ENCODE measurements at places on chromosomes 3 and 15.

DNA sequence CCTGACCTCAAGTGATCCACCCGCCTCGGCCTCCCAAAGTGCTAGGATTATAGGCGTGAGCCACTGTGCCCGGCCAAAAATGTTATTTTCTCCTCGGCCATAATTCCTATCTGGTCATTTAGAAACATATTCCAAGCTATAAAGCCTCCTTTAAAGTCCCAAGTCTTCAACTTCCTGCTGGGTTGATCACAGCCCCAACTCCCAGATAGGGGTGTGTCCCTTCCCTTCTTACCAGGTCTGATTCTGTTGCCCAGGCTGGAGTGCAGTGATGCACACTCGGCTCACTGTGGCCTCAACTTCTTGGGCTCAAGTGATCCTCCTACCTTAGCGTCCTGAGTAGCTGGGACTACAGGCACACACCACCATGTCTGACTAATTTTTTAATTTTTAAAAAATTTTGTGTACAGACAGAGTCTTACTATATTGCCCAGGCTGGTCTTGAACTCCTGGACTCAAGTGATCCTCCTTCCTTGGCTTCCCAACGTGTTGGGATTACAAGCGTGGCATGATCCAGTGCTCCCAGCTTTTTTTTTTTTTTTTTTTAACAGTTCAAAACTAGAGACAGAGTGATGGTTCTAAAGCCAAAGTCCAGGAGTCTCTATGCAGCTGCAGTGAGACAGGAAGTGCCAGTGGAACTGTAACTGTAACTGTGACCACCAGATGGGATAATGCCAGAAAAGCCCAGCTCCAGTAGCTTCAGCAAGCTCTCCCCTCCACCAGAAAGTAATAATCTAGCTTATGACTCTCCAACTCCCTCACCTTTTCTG lies 8.2 kb upstream of the PRKAR2A start:
- no peak for DNase-seq

- DNase-seq, result no peak
Measured at GRCh38 chr3:148126956-148127355, 570.7 kb upstream of the AGTR1 start.

DNA sequence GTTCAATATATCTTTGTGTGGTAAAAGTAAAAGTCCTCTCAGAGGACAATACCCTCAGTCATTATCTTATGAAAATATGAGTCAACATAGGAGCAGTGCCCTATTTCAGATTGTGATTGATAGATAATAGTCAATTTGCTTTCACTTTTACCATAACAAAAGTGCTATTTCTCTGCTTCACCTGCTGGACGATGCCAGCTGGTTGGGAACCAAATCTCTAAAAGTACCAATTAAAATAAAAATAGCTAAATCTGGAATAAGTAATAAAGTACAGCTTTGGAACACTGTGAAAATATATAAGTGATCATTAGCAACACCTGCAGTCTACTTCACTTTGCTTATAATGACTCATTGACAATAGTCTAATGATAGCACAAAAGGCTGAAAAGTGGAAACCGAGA lies 390.3 kb upstream of the AGTR1 start:
- DNase-seq, result no peak

GRCh38 chr15:100790786-100791265 lies 88.8 kb upstream of the ALDH1A3 start:
- DNase-seq, result no peak

- DNase-seq, result no peak
Measured at GRCh38 chr3:40307176-40307575, 2.3 kb upstream of the EIF1B start.

GRCh38 chr15:66617137-66618090 lies 51.6 kb upstream of the LCTL start:
- no peak for DNase-seq

DNA sequence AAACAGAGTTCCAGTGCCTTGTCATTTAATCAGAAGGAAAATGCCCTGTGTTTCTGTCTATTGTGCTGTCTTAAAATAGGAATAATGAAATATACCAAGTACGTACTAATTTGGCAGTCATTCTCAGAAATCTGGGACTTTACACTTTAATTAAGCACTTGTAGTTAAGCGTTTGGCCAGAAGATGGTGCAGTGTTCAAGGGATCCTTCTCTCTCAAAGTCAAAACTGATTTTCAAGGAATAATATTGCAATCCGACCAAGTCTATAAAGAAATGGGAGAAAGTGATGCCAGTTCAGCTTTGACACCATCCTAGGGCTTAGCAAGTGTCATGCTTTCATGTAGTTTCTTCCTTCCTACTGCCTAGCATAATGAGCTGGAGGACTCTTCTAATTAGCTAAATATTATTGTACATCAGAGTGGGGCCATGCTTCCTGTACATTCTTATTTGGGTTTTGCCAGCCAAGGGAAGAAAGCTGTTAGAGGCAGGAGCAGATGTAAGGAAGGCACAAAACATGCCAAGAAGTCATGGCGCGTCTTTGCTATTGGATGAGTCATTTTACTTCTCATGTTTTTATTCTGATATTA lies 64.8 kb downstream of the SAMMSON start:
- no peak for DNase-seq

GRCh38 chr3:154176036-154176435 lies 54.8 kb downstream of the ARHGEF26 start:
- DNase-seq, result no peak

DNA sequence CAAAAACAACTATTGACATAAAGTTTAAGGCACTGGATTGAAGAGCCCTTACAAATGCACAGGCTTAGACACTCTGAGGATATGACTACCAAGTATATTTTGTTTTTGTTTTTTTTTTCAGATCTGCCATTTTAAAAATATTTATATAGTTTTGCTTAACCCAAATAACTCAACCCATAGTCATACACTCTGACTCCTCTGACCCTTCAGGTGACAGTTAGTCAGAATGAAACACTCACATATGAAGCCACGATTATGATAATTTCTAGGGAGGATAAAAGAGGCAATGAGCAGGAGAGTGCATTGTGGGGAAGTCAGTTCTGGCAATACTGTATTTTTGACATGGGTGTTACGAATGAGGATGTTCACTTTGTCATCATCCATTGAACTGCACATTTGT lies 774.7 kb downstream of the MECOM start:
- DNase-seq, result no peak

DNA sequence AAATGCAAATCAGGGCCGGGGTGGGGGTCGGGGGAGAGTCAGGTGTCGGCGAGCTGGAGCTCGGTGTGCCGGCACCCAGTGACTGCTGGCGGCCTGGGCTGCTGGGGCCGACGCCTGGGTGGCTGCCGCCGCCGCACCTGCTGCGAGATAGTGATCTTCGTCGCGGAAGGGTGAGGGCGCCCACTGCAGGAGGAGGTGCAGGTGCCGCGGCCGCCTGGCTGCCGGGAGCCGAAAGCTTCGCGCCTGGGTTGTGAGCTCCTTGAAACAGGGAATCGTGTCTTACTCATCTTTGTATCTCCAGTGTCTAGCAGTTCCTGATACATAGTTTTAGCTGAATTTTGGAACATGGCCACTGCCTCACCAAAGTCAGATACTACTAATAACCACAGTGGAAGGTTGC lies 64.0 kb upstream of the CPOX start:
- no peak for DNase-seq

DNA sequence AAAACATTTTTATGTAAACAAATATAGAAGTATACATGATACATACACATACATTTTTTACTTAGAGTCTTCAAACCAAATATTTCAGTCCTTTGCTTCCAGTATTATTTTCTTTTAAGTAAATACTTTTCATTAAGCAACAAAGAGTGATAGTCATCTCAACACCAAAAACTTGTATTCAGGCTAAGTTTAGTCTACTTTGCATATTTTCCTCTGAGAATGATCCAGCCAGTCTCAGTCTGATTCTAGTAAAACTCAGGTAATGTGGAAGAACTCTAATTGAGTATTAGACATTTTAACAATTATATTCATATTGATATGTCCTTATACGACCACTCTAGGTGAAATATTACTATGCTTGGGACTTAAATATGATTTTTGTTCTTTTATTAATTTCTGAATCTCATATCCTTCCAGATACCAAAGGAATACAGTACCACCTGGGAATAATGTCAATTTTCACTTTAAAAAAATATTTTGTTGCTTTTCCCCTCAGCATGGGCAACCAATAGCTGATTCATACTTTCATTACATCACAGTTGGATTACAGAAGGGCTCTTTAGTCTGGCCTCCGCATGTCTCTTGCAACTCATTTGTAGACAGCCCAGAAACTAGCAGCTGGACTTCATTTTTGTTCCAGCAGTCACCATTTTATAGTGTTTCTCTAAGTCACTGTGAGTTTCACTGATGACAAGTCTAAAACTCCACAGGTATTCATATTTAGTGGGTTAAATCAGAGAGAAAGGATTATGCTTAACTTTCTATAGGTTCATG lies 390.4 kb downstream of the ZBTB20 start:
- no peak for DNase-seq

GRCh38 chr3:136831461-136831860 lies 12.5 kb downstream of the SLC35G2 start:
- DNase-seq, result no peak

GRCh38 chr3:155989536-155989935 lies 119.1 kb downstream of the GMPS start:
- DNase-seq, result no peak

- no peak for DNase-seq
Measured at GRCh38 chr15:89980896-89981295, 20.2 kb upstream of the ZNF710 start.

DNA sequence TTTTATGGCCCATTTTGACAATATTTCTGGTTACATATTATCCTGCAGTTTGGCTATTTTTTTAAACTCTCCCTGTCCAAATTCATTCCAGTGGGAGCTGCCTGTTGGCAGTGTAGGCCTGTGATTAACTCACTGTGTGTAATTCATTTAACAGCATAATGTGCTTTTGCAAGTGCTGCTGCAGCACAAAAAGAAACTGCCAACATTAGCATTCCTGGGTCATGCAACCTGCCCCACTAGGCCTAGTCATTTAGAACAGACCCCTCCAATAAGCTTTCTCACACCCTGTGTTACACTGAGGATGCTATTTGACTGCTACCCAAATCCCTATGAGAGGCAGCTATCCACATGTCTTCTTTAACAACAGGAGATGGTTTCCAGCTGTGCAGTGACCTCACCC lies 251.2 kb upstream of the UBE2E2 start:
- no peak for DNase-seq

DNA sequence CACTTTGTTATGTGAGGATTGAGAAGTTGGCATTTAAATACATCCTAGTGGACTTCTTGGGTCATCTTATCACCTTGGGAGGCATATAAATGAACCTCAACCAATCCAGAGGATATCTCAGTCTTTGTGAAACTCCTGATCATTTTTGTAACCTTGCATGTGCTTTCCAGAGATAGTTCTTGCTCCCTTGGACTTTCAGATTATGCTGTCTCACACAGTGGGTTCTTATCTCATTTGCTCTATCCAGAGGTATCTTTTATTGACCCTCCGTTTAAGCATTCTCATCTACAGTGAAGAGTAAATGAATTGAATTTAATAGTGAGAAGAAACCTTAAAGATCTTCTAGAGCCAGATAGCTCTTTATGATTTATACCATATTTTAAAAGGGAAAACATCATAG lies 10.4 kb downstream of the ARMC8 start:
- no peak for DNase-seq

- no peak for DNase-seq
Measured at GRCh38 chr15:61151791-61152190, 77.3 kb downstream of the RORA start.

DNA sequence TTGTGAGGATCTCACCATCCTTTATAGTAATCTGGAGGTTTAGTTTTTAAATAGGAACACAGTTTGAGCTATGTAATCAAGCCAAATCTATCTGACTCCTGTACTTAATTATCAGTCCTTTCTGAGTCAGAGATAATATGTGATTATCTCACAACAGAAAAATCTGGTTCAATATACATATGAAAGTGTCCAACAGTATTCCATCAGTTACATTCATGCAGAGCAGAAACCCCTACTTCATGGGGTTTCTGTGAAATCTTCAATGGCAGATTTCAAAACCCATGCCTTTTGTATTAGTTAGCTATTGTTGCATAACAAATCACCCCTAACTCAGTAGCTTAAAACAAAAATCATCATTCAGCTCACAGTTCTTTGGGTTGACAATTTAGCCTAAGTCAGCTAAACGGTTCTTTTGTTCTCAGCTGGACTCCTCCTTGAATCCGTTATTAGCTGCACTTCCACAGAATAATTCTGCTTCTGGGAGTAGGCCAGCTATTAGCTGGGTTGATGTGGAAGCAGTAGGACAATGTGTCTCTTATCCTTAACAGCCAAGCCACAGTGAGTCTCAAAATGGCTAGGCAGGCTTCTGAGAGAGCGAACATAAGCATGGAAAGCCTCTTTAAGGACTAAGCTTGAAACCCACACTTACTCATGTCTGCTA lies 42.9 kb upstream of the ARPP21 start:
- no peak for DNase-seq

- no peak for DNase-seq
Measured at GRCh38 chr3:149494022-149494758, 19.7 kb downstream of the TM4SF4 start.

- DNase-seq, result no peak
Measured at GRCh38 chr15:100653608-100654007, 51.2 kb downstream of the ASB7 start.

GRCh38 chr3:47565734-47566550 lies 12.7 kb downstream of the CSPG5 start:
- no peak for DNase-seq

DNA sequence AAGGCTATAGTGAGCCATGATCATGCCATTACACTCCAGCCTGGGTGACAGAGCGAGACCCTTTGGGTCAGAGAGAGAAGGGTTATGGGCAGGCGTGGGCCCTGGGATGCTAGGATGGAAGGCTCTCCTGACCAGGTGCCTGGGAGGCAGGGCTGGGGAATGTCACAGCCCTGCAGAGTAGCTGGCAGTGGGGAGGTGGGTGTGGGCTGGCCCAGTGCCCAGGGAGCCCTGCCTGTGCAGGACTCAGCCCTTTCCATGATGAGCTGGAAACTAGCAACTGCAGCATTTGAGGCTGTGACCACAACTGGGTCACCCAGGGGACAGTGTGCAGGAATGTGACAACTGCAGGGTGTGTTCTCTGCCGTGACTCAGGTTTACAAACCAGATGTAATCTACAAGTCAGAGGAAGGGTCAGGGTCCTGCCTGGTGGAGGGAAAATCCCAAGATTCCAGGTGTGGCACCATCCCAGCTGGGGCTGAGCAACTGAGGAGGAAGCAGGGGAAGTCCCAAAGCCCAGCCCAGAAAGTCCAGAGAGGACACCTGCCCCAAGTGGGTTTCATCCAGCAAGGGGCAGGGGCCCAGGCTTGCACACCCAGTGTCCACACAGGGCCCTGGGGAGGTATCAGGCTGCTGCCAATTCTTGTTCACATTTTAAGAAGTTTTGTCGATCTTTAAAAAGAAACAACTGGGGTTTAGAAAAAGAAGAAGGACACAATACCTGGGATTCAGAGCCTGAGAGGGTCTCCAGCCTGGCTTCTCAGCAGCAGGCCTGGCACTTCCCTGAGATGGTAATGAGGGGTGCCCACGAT lies 45.5 kb downstream of the SLC28A1 start:
- no peak for DNase-seq

All from stimulated activated CD8-positive, alpha-beta memory T cell treated with anti-CD3 and anti-CD28 coated beads, Interleukin-2, amount 100 ng/mL, for 1 hour (primary cell).